ENCODE measurements at places on chromosomes 12 and 14. TPM values are rescaled to one million over a fixed set of nuclear protein-coding genes. Genes with fewer than 3 reads are reported as not detected.

- no peak for DNase-seq
Measured at GRCh38 chr14:56959869-56960268, 149.6 kb upstream of the OTX2 start.

- DNase-seq: peak; percentile 42
Measured at GRCh38 chr12:93766796-93767523, 89.8 kb downstream of the CRADD start.

DNA sequence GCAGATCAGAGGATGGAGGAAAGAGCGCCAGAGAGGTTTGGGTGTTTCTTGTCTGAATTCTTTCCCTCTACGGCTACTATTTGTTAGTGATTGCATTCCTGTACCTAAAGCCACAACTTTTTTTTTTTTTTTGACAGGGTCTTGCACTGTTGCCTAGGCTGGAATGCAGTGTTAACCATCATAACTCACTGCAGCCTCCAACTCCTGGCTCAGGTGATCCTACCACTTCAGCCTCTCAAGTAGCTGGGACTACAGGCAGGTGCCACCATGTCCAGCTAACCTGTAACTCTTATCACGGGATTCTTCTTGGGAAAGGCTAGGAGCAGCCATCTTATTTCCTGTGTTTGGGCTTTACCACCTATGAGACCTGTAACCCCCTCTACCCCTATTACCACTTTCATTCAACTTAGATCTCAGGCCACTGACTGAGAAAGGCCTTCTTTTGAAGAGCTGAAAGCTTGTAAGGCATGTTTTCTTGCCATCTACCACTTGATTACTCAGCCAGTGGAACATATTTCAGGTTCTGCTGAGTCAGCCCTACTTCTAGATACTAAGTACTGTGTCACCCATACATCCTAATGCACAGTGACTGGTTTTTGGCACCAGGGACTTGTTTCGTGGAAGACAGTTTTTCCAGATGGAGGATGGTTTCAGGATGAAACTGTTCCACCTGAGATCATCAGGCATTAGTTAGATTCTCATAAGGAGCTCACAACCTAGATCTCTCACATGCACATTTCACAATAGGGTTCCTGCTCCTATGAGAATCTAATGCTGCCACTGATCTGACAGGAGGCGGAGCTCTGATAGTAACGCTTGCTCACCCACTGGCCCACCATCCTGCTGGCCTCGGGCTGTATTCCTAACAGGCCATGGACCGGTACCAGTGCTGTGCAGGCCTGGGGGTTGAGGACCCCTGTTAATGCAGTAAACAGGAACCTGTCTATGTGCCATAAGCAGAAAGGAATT lies 6.9 kb downstream of the VEZT start:
- DNase-seq: no peak

DNA sequence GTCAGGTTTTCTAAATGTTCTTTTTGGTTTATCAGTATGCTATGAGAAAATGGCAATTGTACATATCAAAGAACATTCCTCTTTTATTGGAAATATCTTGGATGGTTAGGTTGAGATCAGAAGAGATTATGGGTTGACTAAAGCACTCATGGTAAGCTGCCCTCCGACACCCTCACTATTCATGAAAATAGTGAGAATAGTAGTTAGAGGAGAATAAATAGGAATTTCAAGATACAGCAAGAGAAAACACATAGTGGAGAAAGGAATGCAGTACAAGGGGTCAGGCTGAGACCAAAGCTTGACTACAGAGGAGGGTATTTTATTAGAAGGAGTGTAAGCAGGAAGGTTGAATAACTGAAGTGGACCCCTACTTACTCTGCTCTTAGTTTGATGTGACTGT lies 112.5 kb downstream of the PTPRQ start:
- no peak for DNase-seq

DNA sequence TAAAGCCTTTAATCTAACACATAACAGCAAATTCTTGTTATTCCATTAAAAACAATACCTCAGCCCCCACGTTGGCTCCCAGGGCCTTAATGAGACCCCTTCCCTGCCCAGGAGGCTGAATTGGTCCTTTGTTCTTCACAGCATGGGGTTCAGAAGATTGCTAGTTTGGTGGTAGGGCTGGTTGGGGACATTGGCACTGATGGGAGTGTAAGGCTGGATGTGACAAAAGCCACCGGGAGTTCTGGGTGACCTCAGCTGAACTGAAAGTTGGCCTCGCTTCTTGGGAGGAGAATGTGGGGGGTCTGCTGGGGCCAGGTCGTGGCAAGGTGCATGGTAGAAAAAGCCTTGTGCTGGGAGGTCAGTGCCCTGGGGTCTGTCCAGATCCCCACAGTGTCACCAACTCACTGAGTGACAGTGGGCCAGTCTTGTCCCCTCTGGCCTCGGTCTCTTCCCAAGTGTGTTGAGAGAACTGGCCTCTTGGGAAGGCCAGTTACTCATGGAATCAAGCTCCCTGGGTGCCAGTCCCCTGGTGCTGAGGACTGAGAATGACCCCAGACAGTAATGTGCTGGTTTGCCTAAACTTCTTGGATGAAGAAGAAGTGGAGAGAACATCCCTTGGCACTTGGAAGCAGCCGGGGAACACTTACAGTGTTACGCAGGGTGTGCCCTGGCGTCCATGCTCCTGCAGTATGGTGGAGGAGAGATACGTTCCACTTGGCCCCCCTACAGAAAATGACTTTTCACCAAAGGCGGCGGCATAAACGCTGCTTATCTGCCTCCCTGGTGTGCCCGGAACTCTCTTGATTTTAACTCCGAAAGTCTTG lies 283.7 kb upstream of the RTL1 start:
- no peak for DNase-seq

The TAS2R13 gene
- total RNA-seq: 1.2 TPM

The PRH1 gene
- total RNA-seq: 13.3 TPM

The NPAS3 gene
- 8.4 TPM for total RNA-seq

The KRT3 gene
- not detected for total RNA-seq

All from ovary (tissue), 10 donors.